ENCODE measurements at places on chromosomes 5 and 9. TPM values are rescaled to one million over a fixed set of nuclear protein-coding genes. Genes with fewer than 3 reads are reported as not detected.

INSYN2B gene
- total RNA-seq: 0.61 TPM

PRRX2 gene
- total RNA-seq: 8.7 TPM

GCNT4 gene
- total RNA-seq: 0.43 TPM

DMRT2 gene
- not detected for total RNA-seq

OTP gene
- total RNA-seq: 0.03 TPM

SPIN1 gene
- total RNA-seq: 41.0 TPM

GALNT12 gene
- total RNA-seq: 4.9 TPM

CDC20B gene
- total RNA-seq: 0.07 TPM

GRPEL2 gene
- 7.8 TPM for total RNA-seq

IL31RA gene
- 1.3 TPM for total RNA-seq

GABRG2 gene
- total RNA-seq: not detected

DAPK1 gene
- total RNA-seq: 19.8 TPM

GABRA6 gene
- total RNA-seq: not detected

FUT7 gene
- total RNA-seq: 0.08 TPM

GAS1 gene
- total RNA-seq: 0.14 TPM

SLC25A46 gene
- 31.1 TPM for total RNA-seq

SGTB gene
- 7.6 TPM for total RNA-seq

TMEM215 gene
- 0.02 TPM for total RNA-seq

PCDHB5 gene
- 1.6 TPM for total RNA-seq

Measured in A549 treated with CORT108297 at 1 μM for 4 hours (cell line).